Articular chondrocyte of knee joint (primary cell): ENCODE measurements at places on chromosomes 11 and 22. TPM values are rescaled to one million over a fixed set of nuclear protein-coding genes. Genes with fewer than 3 reads are reported as not detected.

The MYBPC3 gene
- total RNA-seq = not detected in 2 replicates

The RASSF10 gene
- total RNA-seq = not detected in 2 replicates

The CATSPER1 gene
- 0.26 and 0.43 TPM in 2 replicates for total RNA-seq

The CCDC73 gene
- not detected in 2 replicates for total RNA-seq
